ENCODE measurements at places on chromosomes 5 and 9.

- DNase-seq, result no peak
Observed at GRCh38 chr5:96742538-96742937, 65.2 kb downstream of the ERAP1 start.

DNA sequence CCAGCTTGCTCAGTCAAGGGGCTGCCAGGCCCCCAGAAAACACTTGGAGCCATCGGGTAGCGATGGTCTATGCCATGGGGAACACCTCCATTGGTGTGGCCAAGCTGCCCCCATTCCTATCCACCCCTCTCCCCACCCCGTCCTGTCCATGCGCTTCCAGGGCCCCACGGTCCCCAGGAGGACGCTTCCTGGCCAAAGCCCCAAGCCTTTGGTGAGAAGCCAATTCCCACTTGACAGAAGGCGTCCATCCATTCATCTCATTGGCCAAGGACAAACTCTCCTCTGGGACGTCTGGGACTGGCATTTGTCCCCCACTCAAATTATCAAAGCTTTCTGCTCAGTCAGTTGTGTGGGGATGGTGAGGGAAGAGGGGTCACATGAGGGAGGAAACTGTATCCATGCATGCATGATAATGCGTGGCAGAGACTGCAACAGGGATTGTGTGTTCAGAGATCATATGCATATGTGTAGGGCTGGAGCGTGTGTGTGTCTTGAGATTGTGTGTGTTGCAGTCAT is 9.5 kb downstream of the CPLX2 start:
- DNase-seq, result no peak

DNA sequence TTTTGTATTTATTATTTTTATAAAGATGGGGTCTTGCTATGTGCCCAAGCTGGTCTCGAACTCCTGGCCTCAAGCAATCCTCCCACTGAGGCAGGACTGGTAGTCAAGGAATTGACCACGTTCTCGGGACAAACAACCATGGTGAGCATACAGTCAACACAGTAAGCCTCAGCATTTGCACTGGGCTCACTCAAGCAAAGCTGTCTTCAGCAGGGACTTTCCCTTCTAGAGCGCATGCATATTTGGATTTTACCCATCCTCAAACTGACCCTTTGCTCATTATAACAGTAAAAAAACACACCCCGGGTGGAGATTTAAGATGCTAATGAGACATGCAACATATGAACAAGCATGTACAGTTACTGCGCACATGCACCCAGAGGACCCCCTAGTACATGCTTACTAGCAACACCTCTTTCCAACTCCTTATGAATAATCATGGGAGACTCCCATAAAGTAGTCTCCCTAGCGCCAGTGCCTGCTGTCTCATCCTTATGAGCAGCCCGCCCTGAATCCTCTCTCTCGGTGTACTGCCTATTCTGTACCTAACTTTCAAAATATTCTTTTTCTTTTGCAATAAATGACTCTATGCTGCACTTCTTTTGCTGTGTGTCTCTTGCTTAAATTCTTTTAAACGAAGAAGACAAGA is 41.5 kb downstream of the C5orf22 start:
- no peak for DNase-seq

DNA sequence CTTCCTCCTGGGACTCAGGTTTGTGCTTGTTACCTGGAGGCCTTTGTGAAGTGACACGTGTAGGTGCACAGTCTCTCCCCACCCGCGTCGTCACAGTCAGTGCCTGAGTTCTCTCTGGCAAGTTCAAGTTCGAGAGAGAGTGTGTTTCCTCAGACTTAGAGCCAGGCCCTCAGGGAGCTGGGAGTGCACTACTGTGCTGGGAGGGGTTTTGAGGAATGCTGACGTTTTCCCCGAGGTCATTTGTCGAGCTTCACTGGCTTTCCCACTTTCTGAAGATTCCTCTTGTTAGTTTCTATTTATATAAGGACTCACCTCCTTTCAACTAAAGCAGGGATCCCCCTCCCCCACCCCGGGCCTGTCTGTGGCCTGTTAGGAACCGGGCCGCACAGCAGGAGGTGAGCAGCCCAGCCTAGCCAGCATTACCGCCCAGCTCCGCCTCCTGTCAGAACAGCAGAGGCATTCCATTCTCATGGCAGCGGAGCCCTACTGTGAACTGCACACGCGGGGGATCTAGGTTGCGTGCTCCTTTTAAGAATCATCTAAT is 209.2 kb downstream of the DIRAS2 start:
- DNase-seq, result no peak

- DNase-seq, result no peak
Observed at GRCh38 chr5:95005811-95006210, 279.1 kb downstream of the MCTP1 start.

GRCh38 chr9:68955330-68955729 is 58.6 kb downstream of the PRKACG start:
- no peak for DNase-seq

DNA sequence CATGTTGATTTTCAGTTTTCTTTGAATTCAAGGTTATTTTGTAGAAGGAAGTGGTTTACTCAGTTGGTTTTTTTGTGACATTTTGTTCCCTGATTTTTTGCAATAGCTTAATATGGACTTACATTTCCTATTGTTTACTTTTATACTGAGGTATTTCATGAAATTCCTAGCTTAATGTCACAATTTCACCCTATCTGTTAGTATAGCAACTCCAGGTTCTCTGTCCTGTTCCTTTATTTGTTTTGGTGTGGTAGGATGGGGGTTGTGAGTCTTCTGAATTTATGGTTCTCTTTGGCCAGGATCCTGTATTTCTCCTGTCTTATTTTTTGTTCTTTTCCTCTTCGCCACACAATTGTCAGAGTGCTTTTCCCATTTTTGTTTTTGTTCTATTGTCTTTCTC is 523.4 kb upstream of the ARRDC3 start:
- DNase-seq, result no peak

DNA sequence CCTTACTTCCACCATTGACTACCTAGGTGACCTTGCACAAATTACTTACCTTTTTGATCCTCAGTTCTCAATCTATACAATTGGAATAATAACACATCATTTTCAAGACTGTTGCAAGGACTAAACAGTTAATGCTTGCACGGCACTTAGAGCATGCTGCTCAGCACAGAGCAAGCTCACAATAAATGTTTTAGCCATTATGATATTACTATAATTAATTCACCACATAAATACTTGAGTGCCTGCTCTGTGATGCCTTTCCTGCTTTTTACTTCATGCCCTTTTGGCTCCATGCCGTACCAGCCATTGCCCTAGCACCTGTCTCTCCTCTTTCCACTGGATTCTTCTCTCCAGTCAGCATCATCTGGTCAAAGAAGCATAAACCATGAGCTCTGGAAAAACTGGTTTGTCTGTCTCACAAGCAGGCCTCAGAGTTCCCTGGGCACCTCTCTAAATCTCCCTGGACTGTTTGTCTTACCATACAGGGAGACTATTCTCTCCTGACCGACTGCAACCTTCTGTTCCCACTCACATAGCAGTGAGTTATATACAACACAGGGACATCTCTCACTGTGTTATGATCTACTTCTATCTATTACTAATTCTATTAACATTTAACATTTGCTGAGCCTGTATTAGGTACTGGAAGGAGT is 260.4 kb upstream of the ADRA1B start:
- no peak for DNase-seq

DNA sequence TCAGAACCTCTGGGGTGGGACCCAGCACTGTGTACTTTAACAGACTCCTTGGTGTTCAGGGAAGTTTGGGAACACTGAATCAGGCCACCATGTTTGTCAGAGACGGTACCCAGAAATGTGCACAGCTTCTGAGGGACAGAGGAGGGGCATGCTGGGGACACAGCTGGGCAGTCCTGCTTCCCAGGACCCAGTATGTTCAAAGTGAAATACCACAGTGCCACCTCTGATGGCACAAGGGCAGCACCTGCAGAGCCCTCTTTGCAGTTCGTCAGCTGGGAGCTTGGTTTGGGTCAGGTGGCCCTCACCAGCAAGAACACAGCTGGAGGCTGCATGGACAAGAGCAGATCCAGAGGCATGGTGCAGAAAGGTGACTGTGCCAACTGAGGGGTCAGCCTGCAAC is 51.2 kb downstream of the NDST1 start:
- no peak for DNase-seq

DNA sequence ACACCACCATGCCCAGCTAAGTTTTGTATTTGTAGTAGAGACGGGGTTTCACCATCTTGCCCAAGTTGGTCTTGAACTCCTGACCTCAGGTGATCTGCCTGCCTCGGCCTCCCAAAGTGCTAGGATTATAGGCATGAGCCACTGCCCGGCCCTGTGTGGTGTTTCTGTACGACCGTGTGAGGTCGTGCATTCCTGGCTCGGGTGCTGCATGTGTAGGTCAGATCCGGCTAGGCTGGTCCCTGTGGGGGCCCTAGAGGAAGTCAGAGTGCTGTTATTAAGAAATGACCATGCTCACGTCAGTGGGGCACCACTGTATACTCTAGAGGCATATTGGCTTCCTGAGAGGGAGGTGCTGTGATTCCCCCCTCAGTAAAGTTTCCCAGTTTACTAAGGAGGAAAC is 13.7 kb downstream of the WNK2 start:
- no peak for DNase-seq

GRCh38 chr9:127708952-127709587 is 2.3 kb downstream of the CFAP157 start:
- no peak for DNase-seq

DNA sequence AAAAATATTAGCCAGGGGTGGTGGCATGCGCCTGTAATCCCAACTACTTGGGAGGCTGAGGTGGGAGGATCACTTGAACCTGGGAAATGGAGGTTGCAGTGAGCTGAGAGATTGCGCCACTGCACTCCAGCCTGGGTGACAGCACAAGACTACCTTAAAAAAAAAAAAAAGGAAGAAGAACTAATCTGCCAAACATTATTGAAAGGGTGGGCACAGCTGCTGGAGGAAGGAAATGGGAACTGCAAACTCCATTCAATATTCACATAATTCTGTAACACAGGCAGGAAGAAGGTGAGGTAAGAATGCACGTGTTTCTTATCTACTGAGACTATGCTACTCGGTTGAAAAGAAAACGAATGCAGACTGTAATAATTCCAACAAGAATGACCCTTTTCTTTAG is 121.1 kb upstream of the GNA14 start:
- DNase-seq, result no peak

DNA sequence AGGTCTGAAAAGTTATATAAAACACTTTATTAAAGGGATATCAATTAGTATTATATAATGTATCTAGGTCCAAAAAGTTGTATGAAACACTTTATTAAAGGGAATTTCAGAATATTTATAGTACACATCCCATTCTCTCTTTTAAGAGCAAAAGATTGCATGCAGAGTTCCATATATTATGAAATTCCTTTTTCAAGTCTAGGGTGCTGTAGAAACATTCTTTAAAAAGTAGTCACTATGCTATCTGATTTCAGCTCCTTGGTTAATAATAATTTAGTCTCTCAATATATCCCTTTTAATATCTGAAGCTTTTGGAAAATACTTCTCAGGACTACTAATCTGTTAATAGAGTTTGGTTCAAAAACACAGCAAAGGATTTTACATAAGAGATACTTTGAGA is 1496.1 kb upstream of the C9orf72 start:
- DNase-seq, result no peak

- no peak for DNase-seq
Observed at GRCh38 chr9:137441289-137441934, at the start of gene ENTPD8. Gene ENTPD8, minus strand, starts transcription at chr9:137441357. Its CDS starts 3,072 bp downstream, at chr9:137438285.

- peak; percentile 79 for DNase-seq
Observed at GRCh38 chr5:59099270-59099994, 516.6 kb downstream of the RAB3C start.

DNA sequence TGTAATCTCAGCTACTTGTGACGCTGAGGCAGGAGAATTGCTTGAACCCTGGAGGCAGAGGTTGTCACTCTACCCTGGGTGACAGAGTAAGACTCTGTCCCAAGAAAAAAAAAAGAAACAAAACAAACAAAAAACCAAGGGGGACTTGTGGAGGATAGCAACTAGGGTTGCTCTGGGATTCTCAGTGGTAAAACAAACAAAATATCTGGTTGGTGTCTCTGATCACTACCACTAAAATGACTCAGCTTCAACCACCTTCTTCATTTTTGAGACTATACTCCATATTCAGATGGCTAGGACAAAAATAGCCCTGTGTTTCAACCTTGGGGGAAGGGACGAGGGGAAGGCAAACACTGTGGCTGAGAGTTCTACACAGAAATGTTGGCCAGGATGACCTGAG is 110.3 kb downstream of the ARRDC3 start:
- peak; percentile 14 for DNase-seq

DNA sequence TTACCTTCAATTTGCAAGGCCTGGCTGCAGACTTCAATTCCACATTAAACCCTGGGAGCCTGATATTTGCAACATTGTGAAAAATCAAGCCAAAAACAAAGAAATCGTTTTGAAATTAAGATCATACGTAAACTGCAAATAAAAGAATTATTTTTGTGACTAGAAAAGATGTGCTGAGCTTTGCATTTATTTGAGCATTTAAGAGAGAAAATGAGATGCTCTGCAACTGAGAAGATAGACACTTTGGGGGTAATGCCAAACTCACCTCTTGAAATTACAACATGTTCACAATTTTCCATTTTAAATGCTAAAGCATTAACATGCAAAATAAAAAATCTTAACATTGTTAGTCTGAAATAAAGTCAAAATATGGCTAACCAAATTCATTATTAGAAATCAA is 46.6 kb downstream of the CSNK1A1 start:
- no peak for DNase-seq

- peak; percentile 79 for DNase-seq
Observed at GRCh38 chr9:34403554-34404380, 27.1 kb upstream of the MYORG start.

- peak; percentile 34 for DNase-seq
Observed at GRCh38 chr5:132971483-132972435, 8.3 kb upstream of the AFF4 start.

- DNase-seq, result no peak
Observed at GRCh38 chr5:176401281-176402205, 13.0 kb downstream of the HIGD2A start.

DNA sequence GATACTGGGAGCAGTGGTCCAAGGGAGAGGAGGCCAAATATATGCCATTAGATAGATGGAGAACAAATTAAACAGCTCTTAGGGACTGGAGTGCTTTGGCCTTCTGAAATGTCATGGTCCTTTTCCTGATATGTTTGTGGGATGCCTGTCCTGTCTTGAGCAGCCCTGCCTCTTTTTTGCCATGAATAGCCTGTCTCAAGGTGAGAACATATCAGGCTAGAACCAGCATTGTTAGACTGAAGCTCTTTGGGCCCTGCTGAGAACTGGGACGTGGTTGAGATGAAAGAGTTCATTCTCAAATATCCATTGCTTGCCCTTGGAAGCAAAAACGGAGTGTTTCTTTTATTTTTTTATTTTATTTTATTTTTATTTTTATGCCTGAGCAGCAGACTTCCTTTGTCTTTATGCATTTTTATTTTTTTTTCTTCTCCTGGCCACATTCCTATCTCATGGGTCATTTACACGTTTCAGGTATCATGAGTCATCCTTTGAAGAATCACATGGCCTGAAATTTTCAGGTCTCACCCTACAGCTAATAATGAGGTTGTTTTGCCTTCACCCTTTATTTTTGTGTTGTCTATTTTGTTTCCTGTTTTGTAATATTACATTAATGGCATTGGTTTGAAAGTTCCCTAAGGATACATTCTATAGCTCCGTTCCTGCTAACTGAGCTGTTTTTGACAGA is 371.4 kb downstream of the PSAT1 start:
- DNase-seq, result peak; percentile 18

Measured in EL (cell line).